ENCODE measurements at places on chromosomes 2 and 18. TPM values are rescaled to one million over a fixed set of nuclear protein-coding genes. Genes with fewer than 3 reads are reported as not detected.
A peak's percentile ranks its signal among the peaks of the same experiment; 100 is the strongest.

DNA sequence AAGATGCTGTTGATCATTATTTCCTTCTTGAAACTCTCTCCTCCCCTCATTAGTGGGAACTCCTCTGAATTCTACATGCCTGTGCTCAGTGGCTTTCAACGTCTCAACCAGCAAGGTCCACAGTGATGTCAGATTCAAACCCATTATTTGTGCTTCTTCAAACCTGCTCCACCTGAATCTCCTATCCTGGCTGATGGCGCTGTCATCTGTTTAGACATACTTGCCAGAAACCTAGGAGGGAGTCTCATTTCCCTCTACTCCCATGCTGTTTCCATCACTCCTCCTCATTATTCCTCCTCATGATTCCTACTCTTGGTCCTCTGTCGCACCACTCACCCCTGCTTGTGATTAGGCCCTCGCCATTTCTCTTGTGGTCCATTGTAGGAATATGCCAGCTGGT, 2.9 kb upstream of the LPIN2 start:
- DNase-seq = no peak

- DNase-seq = no peak
Measured at GRCh38 chr2:196516564-196516963, 123.0 kb upstream of the CCDC150 start.

- DNase-seq = no peak
Measured at GRCh38 chr2:172950565-172950964, 125.1 kb upstream of the MAP3K20 start.

DNA sequence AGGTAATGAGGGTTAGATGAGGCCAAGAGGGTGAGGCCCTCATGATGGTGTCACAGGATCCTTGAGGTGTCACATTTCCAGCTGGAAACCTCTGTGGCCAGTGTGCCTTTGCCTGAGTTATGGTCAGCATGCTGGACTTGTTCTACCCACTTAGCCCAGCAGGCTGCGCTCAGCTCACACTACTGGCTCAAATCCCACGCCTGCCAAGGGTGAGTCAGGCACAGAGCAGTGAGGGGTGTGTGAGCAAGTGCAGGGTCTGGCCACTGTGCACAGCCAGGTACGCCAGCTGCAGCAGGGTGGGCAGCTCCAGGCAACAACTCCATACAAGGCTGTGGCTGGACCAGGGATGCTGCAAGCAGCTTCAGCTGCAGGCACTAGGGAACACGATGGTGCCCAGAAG, 616.6 kb upstream of the FSHR start:
- DNase-seq = peak; percentile 28

The FABP1 gene
- polyA plus RNA-seq = 0.24 TPM

GRCh38 chr2:19198381-19198780, 160.0 kb downstream of the OSR1 start:
- no peak for DNase-seq

The FKBP1B gene
- polyA plus RNA-seq = 46.3 TPM

- no peak for DNase-seq
Measured at GRCh38 chr2:95393901-95394300, 8.6 kb upstream of the FAHD2A start.

The NAT8 gene
- not detected for polyA plus RNA-seq

DNA sequence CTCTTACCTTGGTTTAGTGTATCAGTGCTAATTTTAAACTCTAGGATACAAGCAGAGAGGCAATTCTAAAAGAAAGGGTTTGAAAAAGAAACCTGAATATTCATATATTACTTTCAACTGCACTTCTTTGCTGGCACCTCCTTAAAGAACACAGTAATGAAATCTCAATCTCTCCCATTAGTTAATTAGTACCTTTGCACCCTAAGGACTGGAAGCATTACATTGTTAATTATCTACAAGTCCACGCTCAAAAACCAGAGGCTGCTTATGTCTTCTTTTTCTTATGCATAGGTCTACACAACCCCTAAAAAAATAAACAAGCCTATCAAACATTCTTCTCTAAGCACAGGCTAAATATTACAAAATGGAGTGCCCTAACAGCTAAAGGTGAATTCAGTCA, 20.2 kb downstream of the EPHA4 start:
- DNase-seq = no peak

The ALS2 gene
- polyA plus RNA-seq = 12.1 TPM

GRCh38 chr2:8009010-8009597, 672.8 kb upstream of the ID2 start:
- peak; percentile 13 for DNase-seq

DNA sequence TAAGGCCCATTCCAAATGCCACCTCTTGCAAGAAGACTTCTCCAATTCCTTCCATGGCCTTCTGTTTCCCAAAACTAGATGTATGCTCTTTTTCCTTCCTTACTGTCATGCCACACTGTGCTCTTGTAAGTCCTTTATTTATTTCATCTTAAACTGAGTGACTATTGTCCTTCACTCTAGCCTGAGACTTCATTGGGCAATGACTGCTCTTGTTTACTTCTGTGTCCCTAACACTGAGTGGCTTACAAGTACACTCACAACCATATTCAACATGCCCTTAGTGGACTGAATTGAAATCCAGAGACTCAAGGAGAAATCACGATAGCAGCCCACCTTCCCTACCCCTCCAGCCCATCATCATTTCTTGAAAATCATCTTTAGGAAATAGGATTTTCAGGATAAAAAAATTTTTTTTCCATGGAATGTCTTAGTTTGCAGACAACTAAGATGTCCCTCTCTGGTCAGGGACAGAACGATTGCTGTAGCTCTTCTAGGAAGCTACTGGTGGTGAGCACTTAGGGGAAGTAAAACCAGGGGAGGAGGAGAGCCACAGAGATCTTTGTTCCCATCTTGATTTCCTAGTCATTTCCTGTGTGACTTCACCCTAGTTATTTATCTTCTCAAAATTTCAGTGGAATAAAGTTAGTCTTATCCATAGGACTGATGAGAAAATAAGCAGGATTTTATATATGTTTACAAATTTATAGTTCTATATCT, 80.7 kb downstream of the CYRIA start:
- no peak for DNase-seq

GRCh38 chr2:209526561-209526960, 102.7 kb downstream of the MAP2 start:
- no peak for DNase-seq

DNA sequence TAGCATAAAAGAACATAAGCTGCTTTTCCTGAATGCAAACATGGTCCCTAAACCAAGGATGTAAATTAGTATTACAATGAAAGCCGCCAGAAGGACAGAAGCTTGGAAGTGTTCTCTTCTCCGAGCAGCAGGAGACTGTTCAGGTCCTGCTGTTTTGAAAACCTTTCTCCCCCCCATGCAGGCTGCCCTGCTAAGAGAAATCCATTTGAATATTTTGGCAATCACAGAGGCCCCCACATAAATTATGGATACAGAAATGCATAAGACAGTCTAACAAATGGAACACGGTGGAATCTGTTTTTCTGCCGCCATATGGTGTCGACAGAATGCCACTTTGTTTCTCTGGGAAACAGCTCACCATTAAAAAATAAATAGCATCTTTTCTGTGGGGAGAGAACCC, 600.4 kb upstream of the KLHL29 start:
- DNase-seq = no peak

DNA sequence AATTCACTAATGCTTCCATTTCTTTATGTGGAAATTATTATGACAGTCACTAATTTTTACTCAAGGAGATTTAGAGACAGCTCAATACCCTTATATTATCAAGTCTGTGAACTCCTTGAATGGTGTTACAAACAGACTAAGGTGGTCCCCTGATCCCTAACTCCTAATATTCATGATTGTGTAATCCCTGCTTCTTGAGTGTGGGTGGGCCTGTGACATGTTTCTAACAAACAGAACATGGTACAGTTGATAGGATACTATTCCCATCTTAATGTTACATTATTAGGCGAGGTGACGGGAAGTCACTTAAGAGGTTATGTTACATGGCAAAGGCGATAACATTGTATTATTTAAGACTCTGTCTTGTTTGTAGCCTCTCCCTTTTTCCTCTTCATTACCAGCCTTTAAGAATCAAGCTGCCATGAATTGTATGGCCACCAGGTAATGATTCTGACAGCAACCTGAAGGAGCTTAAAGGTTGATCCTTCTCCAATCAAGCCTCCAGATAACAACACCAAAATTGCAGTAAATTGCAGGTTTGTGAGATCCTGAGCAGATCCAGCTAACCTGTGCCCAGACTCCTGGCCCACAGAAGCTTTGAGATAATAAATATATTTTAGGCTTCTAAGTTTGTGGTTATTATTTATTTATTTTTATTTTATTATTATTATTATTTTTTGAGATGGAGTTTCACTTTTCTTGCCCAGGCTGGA, 32.1 kb downstream of the CYTIP start:
- DNase-seq = no peak

DNA sequence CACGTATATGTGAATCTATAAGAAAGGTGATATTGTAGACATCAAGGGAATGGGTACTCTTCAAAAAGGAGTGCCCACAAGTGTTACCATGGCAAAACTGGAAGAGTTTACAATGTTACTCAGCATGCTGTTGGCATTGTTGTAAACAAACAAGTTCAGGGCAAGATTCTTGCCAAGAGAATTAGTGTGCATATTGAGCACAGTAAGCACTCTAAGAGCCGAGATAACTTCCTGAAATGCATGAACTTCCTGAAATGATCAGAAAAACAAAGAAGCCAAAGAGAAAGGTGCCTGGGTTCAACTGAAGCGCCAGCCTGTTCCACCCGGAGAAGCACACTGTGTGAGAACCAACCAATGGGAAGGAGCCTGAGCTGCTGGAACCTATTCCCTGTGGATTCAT, 101.0 kb downstream of the HS6ST1 start:
- DNase-seq = no peak

The GALNT5 gene
- 1.8 TPM for polyA plus RNA-seq

- DNase-seq = no peak
Measured at GRCh38 chr2:8481463-8482009, 200.3 kb upstream of the ID2 start.

DNA sequence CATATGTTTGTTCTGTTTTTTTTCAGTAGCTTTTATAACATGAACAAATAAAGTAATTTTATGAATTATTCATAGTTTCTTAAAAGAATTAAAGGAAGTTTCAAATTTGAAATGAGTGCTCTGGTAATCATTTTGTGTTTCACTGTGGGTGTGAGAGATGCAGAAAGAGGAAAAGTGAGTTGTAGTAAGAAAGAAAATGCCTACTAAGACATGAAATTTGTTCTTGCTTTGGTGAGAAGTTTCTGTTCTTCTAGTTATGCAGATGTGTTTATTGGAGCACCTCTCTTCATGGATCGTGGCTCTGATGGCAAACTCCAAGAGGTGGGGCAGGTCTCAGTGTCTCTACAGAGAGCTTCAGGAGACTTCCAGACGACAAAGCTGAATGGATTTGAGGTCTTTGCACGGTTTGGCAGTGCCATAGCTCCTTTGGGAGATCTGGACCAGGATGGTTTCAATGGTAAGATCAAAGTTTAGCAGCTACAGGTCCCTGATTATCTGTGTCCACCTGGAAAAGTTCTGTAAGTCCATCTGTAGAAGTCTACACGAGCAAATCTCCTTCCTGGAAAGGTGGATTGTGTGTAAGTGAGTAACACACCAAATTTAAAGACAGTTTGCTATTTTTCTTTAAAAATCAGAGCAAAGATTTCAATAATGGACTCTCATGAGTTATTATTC, 51.4 kb downstream of the ITGAV start:
- DNase-seq = no peak

DNA sequence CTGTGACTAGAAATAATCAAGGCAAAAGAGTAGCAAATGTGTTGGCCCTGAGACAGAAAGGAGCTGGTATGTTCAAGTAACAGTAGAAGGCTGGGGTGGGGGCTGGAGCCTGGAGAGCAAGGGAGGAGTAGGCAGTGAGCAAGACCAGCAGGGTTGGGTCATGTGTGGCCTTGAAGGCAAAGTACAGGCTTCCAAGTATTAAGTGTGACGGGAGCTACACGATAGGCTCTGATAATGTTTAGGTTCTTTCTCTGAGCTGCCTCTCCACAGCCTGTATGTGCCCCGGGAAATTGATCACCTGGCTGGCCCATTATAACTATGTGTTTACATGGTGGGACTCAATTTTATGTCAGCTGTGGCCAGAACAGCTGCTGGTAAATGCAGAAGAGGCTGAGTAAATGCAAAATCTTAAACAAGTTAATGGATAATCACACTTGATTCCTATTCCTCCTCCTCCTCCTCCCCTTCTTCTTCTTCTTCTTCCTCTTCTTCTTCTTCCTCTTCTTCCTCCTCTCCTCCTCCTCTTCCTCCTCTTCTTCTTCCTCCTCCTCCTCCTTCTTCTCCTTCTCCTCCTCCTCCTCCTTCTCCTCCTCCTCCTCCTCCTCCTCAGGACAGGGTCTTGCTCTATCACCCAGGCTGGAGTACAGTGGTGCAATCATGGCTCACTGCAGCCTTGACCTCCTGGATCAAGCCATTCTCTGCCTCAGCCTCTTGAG, 9.3 kb downstream of the IL1F10 start:
- DNase-seq = no peak

The SOCS6 gene
- 17.5 TPM for polyA plus RNA-seq

GRCh38 chr2:241295326-241296095, 20.0 kb downstream of the HDLBP start:
- no peak for DNase-seq

The GKN2 gene
- not detected for polyA plus RNA-seq

DNA sequence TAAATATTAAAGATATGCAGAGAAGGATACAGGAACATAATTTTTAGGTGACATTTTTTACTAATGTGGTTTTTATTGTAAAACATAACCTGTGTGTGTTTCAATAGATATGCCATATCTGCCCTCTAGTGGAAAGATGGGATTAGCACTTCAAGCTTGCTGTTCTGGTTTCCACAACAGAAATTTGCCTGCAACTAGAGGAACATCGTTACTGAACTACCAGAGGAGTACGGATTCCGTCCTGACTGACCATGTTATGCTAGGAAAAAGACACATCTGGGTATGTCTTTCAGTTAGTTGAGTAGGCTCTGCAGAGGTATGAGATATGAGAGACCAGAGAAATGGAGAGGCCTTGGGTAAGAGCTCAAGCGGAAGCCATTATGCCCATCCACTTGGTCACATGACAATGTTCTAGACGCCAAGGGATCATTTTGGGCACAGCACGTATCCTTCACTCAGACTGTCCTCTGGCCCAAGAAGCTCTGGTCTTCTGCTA, 104.9 kb downstream of the MBD2 start:
- DNase-seq = peak; percentile 68

- DNase-seq = peak; percentile 29
Measured at GRCh38 chr18:62716619-62717168, 1.4 kb downstream of the PHLPP1 start.

DNA sequence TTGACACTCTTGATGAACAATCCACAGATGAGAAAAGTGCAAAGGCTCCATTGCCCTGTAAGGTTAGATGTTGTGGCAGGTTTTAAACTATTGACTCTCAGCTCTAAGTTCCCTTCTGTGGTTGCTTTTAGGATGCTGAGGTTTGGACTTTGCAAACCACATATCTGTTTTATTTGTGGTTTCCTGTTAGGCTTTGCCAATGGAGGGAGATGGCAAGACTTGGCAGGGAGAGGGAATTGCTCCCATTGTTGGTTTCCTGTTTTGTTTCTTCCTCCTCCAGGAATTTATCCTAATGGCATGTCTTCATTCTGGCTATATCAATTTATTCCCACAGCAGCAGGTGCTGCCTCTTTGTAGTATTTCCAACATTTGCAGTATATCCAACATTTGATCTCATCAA, 772.3 kb downstream of the LRRTM4 start:
- DNase-seq = no peak

The STK17B gene
- 2.6 TPM for polyA plus RNA-seq

Measured in cardiac muscle cell (in vitro differentiated cells and primary cell).